ENCODE measurements at places on chromosomes 12 and 14.

GRCh38 chr12:24297516-24297915, 348.0 kb upstream of the SOX5 start:
- DNase-seq, result no peak

DNA sequence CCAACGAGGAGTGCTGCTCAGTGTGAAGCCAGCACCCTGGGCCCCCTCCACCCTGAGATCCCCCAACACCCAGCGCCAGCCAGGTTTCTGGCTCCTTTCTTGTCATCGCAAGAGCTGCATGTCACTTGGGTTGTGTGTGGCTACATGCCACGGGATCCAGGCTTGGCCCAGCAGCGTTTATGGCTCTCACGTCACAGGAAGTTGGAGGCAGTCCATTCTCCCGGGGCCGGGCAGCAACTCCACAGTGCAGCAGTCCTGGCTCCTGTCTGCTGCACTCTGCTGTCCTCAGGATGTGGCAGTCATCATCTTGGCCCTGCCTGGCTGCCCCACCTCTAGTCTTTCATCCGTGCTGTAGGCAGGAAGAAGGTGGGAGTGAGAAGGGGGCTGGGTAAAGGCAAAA, 78.3 kb downstream of the AACS start:
- no peak for DNase-seq

DNA sequence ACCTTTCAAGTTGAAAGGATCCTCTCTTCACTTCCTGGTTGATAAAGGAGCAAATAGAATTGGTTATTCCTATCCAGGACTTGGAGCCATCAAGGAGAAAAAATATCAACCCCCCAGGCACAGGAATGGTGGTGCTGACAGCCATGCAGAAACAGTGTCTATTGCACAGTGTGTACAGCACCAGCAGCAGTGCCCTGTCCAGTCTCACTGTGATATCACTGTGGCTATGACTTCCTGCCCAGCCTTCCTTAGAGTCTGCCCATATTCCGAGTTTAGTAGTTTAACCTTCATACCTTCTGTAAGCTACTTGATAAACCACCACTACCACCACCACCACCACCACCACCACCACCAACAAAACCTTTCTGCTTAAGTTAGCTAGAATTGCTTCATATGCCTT, 45.1 kb upstream of the FERMT2 start:
- no peak for DNase-seq

DNA sequence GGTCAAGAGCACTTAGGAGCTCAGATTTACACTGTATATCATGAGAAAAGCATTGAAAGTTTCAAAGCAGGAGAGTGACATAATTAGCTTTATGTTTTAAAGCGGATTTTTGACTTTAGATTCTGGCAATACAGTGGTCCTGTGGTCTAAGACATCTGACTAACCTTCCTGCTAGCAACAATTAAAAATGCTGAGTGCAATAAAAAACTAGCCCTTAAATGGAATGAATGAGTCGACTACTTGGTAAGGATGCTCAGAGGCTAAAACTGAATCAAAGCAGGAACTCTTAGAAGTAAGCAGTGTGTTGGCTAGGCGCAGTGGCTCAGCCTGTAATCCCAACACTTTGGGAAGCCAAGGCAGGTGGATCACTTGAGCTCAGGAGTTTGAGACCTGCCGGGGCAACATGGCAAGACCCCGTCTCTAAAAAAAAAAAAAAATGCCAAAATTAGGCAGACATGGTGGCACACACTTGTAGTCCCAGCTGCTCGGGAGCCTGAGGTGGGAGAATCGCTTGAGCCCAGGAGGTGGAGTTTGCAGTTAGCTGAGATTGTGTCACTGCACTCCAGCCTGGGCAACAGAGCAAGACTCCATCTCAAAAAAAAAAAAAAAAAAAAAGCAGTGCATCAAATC, 18.9 kb downstream of the BICD1 start:
- DNase-seq, result no peak

GRCh38 chr12:128844031-128844635, 9.1 kb upstream of the GLT1D1 start:
- DNase-seq, result no peak

DNA sequence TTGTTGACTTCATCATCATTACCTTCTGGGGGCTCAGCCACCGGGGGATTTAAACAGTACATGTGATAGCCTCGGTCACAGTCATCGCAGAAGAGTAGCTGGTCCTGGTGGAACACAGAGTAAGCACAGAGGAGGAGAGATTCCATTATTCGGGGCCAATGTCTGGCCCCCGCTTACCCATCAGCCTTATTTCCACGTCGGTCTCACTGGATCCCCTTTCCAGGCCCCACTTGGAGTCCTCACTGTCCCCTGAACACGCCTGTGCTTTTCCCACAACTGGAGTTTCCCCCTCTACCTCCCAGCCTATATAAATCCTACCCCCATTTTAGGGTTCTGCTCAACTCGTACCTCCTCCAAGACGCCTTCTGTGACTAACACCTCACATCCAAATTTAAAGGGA, 274.0 kb downstream of the DPF3 start:
- DNase-seq, result no peak

DNA sequence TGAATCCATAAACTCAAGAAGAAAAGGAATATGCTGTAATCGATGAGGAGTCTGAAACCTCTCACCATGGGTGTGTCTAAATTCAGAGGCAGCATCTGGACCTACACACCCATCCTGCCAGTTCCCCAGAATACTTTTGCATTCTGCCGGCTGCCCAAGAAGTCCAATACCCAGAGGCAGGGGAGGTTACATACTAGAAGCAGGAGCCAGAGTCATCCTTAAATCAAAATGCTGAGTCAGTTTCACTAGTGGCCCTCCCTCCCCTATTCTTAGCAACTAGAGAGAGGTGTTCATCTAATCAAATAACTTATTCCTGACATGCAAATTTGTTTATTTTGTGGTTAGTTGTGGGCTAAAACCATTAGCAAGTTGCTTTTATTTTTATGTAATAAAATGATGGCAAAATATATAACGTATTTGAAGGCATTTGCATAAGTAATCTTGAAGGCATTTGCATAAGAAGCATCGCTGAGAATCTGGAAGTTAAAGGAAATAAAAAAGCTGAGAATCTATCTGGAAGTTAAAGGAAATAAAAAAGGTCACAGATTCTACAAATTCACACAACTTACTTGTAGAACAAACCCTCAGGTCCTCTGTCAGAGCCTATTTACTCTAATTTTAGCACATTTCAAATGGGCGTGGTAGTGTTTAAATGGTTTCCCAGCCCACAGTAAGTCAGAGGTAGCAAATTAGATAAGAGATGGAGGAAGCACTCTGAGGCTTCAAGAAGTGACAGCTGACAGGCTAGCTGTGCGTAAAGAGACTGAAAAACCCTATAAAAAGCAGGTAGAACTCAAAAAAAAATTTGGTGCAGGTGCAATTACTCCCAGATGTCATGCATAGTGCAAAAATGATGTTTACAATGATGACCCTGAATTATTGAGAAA, 7.8 kb downstream of the BHLHE41 start:
- no peak for DNase-seq

DNA sequence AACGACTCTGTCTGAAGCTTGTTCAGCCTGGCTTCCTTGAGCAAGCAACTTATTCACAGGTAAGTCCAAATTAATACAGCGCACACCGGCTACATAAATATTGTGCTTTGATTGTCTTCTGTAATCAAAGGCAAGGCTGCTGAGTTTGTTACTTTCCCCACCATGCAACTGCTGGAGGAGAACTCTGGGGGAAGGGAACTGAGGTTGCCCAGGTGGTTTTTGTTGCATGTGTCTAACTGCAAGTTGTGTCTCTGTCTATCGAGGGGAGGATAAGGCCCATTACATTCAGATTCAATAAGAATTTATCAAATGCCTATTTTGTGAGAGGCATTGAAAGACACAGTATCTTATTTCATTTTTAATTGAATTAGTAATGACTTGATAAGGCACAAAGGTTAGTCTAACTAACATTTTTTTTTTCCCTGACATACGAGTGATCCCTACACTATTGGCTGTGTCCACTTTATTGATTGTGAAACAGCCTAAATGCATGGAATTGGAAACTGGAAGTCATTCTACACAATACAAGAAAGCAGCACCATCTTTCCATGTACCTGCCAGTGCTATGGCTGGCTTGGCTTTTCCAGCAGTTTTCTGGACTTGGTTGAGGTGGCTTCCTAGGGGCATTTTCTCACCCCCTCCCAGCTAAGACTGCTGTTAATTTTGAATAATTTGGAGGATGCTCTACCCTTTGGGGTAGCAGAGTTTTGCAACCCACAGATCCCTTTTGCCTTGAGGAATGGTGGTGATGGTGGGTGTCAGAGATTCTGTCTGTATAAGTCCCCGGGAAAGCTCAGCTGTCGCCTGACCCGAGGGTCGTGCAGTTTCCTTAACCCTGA, 951 bp upstream of the CHST11 start:
- DNase-seq, result no peak

DNA sequence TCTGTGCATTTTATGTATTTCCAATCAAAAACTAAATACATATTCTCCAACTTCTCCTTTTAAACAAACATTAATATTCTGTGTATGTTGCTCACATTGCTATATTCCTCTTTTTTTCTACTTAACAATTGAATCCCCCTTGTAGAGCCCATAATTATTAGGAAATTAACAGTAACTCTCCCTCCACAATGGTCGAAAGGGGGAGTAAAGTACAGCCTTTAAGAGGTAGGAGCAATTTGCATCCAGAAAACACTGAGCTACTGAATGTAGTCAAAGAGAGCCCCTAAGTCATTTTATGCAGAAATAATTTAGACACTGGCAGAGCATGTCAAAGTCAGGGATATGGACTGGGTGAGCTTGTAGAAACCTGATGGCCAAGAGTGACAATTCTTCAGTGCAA, 57.2 kb upstream of the SCN8A start:
- DNase-seq, result no peak

DNA sequence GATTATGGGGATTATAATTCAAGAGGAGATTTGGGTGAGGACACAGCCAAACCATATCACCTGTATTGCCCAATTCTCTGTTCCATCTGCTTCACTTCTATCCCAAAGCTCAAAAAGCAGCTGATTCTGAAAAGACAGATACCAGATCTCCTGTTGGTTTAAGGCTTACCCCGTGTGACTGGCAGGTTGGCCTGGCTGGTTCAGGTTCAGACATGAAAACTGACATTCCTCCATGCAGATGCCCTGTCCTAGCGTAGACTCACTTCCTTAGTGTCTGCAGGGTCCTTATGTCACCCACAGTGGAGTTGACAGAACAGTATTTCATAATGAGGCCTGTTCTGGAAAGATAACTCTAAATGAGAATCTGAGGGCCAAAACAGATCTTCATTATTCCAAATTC, 61.1 kb upstream of the FLRT2 start:
- DNase-seq, result no peak

- no peak for DNase-seq
Measured at GRCh38 chr12:77047341-77048109, 17.8 kb downstream of the E2F7 start.

DNA sequence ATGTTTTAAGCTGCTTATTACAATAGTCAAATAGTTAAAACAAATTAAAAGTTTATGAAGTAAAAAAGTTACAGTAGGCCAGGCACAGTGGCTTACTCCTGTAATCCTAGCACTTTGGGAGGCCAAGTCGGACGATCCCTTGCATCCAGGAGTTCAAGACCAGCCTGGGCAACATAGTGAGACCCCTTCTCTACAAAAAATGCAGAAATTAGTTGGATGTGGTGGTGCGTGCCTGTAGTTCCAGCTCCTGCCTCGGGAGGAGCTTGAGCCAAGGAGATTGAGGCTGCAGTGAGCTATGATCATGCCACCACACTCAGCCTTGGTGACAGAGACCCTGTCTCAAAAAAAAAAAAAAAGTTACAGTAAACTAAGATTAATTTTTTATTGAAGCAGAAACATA, 142.6 kb downstream of the MIPOL1 start:
- no peak for DNase-seq

- DNase-seq, result no peak
Measured at GRCh38 chr12:11756523-11756922, 107.0 kb downstream of the ETV6 start.

DNA sequence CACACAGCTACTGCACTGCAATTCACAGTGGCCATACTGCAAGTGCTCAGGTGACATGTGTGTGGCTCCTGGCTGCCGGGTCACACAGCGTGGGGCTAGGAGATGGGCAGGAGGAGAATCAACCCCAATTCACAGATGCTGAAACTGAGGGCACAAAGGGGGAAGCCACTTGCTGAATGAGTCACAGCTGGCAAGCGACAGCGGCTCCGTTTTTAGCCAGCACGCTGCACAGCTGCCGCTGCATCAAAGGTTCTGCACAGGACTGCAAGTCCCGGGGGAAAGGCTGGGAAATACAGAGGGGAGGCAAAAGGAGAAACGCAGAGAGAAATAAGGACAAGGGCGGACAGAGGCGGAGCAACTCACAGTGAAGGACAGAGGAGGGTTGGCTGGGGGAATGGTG, 57.9 kb downstream of the KDM2B start:
- DNase-seq, result no peak

DNA sequence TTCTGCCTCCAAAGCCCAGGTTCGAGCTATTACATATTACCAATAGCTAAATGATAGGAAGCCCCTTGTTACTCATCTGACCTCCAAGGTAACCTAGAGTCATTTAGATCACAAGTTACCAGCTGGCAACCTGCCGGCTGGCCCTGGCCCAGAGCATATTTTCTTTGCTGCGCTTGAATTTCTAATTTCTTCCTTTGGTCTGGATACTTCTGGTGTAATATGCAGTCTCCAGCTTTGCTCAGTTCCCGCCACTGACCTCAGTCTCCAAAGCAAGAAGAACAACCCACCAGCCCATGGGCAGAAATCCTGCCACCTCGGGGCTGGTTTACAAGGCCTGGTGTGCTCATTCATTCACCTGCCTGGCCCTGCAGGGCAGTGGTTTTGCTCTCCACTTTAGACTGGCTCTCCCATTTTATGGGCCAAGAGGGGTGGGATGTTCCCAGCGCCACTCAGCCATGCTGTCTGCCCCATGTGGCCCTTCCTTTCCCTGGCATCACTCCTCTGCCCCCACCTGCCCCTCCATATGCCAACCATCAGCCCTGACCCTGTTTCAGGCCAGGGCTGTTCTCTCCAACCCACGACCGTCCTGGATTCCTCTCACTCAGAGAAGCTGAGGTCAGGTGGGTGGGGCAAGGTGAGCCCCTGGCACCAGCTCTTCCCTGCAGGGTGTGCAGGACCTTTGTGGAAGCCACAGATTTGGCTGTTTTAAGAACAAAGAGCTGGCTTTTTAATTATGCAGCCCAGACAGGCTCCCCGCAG, 76.0 kb downstream of the PRIMA1 start:
- no peak for DNase-seq

- no peak for DNase-seq
Measured at GRCh38 chr14:85579942-85580341, 50.0 kb downstream of the FLRT2 start.

DNA sequence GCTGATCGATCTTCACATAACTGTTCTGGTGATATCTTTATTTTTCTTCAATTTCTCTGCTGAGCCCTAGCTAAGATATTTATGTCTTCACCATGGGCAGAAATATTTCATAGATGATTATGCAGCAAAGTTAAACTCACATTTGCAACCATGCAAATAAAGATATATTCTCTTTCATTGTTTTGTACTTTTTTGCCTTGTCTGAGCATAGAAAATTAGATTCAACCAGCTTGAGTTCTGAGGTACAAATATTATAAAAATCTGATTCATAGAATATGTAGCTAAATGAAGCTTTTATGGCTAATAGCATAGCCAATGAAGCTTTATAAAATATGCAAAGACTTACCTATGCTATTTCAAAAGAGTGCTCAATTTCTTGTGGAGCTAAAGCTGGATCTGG, at the start of gene TAS2R13:
Gene TAS2R13, minus strand, starts transcription at position 101 of the 400 bp plus-strand sequence. CDS start 264 bp downstream, outside the sequence.
- DNase-seq, result no peak

- no peak for DNase-seq
Measured at GRCh38 chr14:51012055-51012454, 67.8 kb upstream of the PYGL start.

Data from NCI-H2081 (cell line).